ENCODE measurements at places on chromosomes 11 and 22.

DNA sequence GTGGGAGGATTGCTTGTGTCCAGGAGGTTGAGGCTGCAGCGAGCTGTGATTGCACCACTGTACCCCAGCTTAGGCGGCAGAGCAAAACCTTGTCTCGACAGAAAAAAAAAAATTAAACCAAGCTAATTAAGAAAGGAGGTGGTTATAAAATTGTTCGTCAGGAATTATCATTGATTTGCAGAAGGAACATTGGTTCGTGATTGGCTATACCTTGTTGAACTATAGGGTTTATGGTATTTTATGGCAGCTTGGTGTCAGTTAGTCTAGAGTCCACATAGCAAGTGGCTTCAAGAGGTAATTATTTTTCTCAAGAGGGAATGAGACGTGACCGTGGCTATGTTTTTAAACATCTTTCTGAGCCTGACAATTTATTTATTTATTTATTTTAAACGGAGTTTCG, 11.5 kb upstream of the TMEM216 start:
- DNase-seq: no peak

GRCh38 chr11:45301537-45302246, 15.6 kb upstream of the SYT13 start:
- no peak for DNase-seq

GRCh38 chr11:21464601-21465193, 728.2 kb upstream of the ANO5 start:
- DNase-seq: no peak

DNA sequence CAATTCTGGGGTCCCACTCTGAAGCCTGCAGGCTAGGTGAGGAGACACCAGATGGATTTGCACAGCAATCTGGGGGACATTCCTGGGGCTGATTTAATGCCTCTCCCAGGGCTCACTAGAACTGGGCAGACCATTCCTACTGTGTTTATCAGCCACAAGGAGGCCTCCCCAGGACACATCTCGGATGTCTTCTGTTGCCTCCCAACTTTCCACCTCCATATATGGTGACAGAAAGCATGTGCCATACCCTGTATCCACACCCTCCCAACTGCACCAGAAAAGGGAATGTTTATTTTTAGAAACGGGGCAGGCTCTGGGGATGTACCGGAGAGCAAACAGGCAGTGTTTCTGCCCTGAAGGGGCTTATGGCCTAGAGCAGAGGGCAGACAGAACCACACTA, 181.8 kb downstream of the CSNK2A3 start:
- DNase-seq: no peak

- no peak for DNase-seq
Observed at GRCh38 chr22:44483878-44484277, 14.2 kb downstream of the RTL6 start.

GRCh38 chr11:128757886-128758612, 64.2 kb downstream of the FLI1 start:
- DNase-seq: no peak

- peak; percentile 88 for DNase-seq
Observed at GRCh38 chr22:30309951-30310741, 16.6 kb downstream of the TBC1D10A start.

- no peak for DNase-seq
Observed at GRCh38 chr11:77815459-77815858, 5.1 kb downstream of the RSF1 start.

DNA sequence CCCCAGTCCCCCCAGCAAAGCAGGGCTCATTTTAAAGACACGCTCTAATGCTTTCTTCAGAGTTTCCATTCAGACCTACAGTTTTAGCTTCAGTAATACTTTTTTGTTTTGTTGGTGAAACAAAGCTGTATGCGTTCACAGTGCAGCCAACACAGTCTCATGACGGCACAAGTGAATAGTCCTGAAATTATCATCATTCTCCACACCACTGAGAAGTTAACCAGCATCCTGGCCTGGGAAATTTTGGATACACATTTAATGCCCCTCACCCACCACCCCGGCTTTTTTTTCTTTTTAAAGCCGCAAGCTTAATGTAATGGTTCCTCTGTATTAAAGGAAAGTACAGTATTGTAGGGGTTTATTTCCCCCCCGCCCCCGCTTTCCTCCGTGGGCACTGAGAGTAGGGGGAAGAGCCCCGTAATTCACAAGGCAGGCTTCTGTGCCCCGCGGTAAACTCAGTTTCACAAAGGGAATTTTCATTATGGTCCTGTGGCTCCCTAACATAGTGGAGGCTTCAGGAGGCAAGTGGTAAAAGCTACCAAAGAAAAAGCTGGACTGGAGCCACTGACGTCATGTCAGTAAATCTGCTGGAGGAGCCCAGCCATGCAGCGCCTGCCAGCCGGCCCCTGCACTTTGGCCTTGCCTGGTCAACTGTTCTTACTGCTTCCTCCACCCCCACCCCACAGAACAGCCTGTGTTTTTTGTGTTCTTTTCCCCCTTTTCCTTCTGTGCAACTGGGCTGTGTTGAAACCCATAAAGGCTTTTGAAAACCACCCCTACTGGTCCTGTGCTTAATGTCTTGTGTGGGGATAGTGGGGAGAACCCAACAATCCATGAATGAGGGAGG, 18.2 kb downstream of the TEAD1 start:
- DNase-seq: no peak
